ENCODE measurements at places on chromosomes 11 and 22.

DNA sequence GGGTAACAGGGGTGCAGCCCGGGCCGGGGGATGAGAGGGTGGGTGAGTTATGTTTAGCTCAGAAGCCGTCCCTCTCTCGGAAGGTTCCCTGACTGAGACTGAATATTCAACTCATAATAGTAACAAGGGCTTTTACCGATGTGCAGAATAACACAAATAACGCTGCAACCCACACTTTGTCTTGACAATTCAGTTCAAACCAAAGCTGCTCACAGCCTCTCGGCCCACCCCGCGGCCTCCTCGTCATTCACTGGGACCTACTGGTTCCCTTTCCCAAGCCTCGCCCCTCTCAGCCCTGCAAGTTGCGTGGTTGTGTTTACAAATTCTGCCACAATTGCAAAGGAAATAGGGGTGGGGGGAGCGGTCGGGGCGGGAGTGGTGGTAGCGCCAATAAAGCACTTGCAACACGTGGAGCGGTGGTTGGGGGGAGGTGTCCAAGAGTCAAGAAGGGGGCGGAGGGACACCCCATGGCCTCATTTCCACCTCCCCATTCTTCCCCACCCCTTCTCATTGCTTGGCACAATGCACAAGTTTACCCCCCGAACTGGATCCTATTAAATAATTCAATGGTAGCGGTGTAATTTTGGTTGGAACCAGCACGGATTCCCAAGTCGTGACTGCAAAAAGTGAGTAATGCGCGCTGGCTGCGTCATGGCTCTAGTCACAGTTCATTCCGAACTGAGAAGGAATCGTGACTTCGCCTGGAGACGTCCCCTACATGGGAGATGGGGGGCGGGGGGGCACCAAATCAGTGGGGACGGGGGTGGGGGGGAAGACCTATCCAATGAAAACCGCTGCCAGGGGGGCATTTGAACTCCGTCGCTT is 102.0 kb upstream of the HSD17B12 start:
- no peak for DNase-seq

DNA sequence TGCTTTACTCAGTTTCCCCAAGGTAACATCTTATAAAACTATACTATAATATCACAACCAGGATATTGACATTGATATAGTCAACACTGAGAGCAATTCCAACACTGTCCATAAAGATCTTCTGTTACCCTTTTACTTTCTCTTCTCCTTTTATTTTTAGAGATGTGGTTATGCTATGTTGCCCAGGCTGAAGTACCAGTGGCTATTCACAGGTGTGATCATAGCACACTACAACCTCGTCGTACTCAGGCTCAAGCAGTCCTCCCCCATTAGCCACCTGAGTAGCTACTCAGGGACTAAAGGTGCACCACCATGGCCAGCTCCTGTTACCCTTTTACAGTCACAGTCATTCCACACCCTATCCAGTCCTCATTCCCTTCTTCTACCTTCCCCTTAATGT is 119.7 kb downstream of the CWF19L2 start:
- DNase-seq = no peak

DNA sequence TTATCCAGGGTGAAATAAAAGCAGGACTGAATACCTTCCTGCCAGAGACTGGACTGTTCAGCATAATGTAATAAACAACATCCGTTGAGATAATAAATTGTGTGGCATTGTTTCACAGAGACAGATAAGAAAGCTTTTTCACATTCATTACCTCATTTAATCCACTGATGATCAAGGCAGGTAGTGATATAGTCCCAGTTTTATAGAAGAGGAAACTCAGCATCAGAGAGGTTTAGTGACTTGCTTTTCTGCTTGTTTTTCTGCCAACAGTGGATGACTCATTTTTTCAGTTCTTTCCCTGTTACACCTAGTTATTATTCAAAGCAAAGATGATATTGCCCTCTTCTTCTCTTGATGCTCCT is 4.0 kb downstream of the MYO18B start:
- DNase-seq = no peak

DNA sequence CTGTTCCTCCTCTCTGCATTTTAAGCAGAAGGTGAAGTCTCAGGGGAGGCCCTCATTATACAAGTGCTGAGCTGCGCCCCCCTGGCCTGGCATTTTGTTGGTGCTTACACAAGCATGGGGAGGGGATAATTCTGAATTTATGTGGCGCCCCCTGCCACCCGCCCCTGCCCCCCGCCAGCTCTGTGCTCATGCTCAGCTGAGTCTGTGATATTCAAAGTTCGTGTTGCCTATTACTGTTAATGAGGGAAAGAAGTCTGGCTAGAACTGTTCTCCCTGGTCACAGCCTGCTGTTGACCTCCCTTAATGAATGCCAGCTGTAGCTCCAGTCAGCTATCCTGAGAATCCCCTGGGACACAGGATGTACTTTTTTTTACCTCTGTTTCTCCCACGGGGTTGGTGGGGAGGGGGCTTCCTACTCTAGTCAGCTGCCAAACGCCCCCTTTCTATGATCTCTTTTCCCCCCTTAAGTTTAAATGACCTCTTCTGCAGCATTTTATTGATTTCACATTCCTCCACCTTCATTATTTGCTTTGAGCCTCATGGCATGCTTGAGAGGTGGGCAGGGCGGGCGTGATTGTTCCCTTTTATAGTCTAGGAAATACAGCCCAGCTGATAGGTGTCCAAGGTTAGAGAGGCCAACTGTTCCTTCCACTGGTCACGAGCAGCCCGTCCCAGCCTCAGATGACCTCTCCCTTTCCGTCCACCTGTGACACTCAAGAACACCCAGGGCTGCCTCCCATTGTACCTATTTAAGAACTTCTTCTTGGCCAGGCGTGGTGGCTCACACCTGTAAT is 12.2 kb downstream of the USP2 start:
- DNase-seq = peak; percentile 77

DNA sequence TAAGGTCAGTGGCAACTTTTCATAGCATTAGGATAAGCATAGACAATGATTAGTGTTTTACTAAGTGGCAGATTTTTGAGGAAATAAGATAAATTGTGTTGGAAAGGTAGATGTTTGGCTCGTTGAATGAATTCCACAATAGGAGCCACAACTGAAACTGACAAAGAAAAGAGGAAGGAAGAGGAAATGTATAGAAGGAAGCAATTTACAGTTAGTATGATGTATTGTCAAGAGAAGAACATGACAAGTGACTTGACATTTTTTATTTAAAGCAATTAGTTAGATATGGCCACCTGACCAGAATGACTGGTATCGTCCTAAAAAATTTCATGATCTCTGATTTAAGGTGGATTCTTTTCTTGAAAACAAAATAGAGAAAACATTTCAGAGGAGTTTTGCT is 3.1 kb upstream of the RAG2 start:
- DNase-seq = no peak

DNA sequence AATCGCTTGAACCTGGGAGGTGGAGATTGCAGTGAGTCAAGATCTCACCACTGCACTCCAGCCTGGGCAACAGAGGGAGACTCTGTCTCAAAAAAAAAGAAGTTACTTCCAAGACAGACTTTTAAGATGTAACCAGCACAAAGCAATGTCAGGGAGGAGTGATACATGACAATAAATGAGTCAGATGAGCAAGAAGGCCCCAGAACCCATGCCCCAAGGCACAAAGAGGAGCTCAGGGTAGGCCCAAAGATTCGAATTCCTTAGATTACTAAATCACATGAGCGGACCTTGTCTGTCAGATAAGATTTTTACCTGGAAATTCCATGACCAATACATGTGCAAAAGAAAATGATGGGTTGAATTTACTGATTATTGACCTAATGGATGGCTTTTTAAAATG is 10.5 kb upstream of the JHY start:
- DNase-seq = no peak

GRCh38 chr11:119100246-119100970 is 1.2 kb downstream of the DPAGT1 start:
- DNase-seq = no peak

GRCh38 chr11:57417056-57417455 is 9.9 kb downstream of the SLC43A3 start:
- no peak for DNase-seq

- no peak for DNase-seq
Measured at GRCh38 chr11:104410336-104410735, 246.4 kb upstream of the PDGFD start.

- no peak for DNase-seq
Measured at GRCh38 chr11:74646954-74647353, 54.6 kb downstream of the POLD3 start.

DNA sequence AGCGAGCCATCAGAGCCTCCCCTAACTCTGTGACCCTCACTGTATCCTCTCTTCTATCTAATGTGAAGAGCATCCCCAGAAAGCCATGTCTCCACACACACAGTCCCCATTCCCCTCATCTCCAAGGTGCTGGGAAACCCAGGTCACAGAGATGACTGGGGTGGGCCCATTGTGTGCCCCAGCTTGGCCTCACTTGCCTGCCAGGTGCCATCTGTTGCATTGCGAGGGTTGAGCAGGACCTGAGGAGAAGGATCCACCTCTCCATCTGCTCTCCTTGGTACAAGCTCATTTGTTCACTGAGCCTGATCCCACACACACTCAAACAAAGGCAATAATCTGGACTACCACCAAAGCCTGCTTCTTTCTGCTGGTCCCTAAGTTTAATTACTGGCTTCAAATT is 118.8 kb downstream of the SPATA19 start:
- DNase-seq = no peak

DNA sequence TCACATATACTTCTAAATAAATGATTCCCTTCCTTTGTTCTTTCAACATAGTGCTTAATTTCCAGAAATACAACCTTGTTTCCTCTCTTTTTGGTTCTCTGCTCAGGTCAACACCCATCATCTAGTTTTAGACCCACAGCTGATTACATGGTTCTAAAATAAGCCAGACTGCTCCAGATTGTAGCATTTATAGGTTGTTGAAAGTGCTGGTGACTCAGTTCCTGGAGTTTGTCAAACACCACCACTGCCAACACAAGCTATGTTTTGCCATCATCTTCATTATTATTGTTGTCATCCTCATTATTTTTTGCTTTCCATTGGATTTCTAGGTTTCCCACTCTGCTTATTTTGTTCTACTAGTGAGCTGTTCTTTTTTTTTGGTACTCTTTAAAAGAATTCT is 22.3 kb upstream of the MMP20 start:
- no peak for DNase-seq

DNA sequence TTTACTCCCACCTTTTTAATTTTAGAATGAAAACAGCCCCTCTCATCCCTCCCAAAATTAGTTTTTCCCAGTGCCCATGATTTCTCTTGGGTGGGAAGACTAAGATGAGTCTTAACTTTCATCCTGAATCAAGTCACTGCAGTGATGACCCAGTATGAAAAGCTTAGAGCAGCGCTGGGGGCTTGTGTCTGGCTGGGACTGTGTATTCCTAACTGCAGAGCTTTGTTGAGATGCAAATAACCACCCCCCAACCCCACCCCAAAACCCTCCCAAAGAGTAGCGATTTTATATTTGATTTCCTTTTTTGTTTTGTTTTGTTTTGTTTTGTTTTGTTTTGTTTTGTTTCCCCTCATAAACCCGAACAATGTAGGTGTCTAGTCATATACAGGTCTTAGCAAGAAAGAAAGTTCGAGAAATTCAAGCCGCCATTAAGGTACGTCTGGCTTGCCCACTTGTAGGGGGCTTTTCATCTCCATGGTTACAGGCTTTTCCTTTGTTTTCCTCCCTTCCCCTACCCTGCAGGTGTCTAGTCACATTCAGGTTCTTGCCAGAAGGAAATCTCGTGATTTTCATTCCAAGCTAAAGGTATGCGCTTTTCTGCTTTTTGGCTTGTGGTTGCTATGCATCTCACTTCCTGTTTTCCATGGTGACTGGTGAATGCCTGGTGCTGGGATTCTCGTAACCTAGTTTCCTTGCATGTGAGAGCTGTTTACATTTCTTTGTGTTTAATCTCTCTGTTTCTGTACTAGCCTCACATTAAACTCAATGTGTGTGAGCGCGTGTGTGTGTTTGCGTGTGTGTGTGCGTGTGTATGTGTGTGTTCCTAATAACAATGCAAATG is 144.6 kb upstream of the RASSF10 start:
- no peak for DNase-seq

GRCh38 chr22:28607795-28608194 is 71.8 kb downstream of the TTC28 start:
- DNase-seq = no peak

- DNase-seq = no peak
Measured at GRCh38 chr11:86949995-86950660, 5.1 kb downstream of the FZD4 start.

DNA sequence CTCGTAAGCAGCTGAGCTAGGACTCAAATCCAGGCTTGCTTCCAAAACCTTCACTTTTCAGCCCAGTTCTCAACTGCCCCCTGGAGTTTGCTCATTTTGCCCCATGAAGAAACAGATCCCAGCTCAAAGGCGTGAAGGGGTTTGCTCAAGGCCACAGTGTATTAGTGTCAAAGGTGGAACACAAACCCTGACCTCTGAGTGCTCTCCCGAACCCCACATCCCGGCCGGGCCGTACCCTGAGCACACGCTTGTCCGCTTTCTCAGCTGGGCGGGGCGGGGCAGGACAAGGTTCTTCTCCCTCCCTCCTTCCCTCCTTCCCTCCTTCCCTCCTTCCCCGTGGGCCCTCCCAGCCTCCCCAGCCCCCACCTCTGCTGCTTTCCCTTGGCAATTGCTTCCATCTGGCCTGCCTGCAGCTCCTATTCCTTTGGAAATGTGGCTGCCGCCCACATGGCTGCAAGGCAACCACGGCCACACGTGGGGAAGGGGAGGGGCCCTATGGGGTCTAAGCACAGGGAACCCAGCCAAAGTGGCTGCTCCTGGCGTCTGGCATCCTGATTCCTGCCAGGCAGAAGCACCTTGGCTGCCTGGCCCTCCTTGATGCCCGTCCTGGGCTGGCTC is 4.1 kb downstream of the ST3GAL4 start:
- no peak for DNase-seq

DNA sequence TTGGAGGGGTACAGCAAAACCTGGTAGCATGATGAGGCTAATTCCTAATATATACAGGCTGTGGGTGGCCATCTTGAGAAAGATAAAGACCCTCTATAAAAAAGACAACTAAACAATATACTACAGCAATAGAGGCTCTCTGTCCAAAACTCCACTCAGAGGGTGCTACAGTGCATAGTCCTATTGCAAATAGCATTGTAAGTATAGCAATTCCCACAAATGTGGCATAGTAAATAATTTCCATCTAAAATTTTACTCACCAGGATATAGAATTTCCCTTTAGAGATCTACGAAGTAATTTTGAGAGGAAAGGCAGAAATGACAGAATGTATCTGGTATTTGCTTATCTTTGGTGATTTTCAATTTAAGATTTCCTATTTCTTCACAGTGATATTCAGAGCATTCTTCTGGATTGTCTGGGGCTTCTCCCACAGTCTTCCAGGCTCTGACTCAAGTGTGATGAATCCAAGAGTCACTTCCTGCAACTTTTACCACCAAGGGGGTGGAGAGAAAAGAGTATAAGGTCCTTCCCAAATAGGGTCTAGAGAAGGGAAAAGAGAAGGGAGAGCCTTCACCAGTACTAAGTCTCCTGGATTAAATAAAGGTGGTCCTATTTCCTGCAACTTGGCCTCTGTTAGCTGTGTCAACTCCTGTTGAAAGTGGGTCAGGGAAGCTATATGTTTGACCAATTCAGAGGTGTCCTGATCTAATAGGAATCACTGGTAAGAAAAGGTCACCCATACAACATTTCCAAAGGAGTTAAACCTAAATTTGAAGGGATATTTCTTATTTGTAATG is 1054.7 kb upstream of the CNTN5 start:
- DNase-seq = no peak

- peak; percentile 70 for DNase-seq
Measured at GRCh38 chr11:10414659-10415058, 40.4 kb upstream of the AMPD3 start.

- no peak for DNase-seq
Measured at GRCh38 chr22:19974268-19974861, 32.7 kb upstream of the TXNRD2 start.

All from right lobe of liver (tissue), 6 donors.